ENCODE measurements at places on chromosomes 2 and 18. TPM values are rescaled to one million over a fixed set of nuclear protein-coding genes. Genes with fewer than 3 reads are reported as not detected.

The GNLY gene
- total RNA-seq, result 0.08 TPM

The PDIA6 gene
- total RNA-seq, result 358 TPM

The MATN3 gene
- total RNA-seq, result 17.8 TPM

The WNT10A gene
- 0.10 TPM for total RNA-seq

The MSTN gene
- not detected for total RNA-seq

The ASB18 gene
- not detected for total RNA-seq

The ABCG5 gene
- total RNA-seq, result not detected

The RANBP2 gene
- 18.3 TPM for total RNA-seq

The GPR17 gene
- total RNA-seq, result not detected

The TANC1 gene
- 8.7 TPM for total RNA-seq

The ITGA6 gene
- 42.0 TPM for total RNA-seq

The GALNT5 gene
- 1.9 TPM for total RNA-seq

The REEP1 gene
- total RNA-seq, result 0.88 TPM
